Heart right ventricle (tissue), 16 donors: ENCODE measurements at places on chromosomes 1 and 21. TPM values are rescaled to one million over a fixed set of nuclear protein-coding genes. Genes with fewer than 3 reads are reported as not detected.

GRCh38 chr1:37677808-37678207 is 14.5 kb upstream of the CDCA8 start:
- no peaks in the 10 kb centered on the region for H3K4me1 ChIP-seq
- peaks cover 10% of the 10 kb centered on the region for H3K27me3 ChIP-seq
- DNase-seq = no peak
- H3K36me3 ChIP-seq = no peaks in the 10 kb centered on the region
- H3K4me3 ChIP-seq = no peak overlapping the region

DNA sequence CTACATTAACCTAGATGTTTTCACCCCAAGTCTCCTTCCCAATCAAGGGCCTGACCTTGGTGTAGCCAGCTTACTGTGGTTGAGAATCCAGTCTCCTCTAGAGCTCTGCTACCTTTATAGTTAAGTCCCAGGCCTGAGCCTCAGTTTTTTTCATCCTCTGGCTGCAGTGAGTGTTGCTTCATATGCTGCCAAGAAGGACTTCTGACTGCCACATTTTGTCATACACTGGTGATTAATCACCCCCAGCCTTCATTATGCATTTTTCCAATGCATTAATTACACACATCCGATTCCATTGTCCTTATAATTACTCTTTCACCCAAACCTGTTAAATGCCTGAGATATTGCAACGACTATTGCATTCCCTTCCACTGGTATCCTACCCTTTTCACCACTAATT is 66.3 kb upstream of the FGGY start:
- DNase-seq = no peak
- no peaks in the 10 kb centered on the region for H3K4me1 ChIP-seq
- no peaks in the 10 kb centered on the region for H3K27me3 ChIP-seq
- H3K4me3 ChIP-seq = no peak overlapping the region
- no peaks in the 10 kb centered on the region for H3K36me3 ChIP-seq

DNA sequence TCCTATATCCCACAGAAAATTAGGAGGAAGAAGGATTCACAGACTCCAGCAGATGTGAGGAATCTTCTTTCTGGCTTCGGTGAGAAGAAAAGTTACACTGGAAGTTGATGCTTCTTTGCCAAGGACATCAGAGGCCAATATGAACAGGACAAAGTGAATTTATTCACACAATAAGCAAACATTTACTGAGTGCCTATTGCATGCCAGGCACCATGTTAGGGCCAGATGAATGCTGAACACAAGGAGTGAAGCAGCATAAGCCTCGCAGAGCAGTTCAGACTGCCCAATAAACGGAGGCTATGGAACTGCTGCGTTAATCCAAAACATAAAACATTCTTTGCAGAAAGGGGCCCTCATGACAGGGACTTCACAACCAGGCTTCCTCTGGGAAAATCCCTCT is 114.6 kb downstream of the LMX1A start:
- H3K36me3 ChIP-seq = no peaks in the 10 kb centered on the region
- no peak for DNase-seq
- no peak overlapping the region for H3K27ac ChIP-seq
- peaks cover 14% of the 10 kb centered on the region for H3K27me3 ChIP-seq

DNA sequence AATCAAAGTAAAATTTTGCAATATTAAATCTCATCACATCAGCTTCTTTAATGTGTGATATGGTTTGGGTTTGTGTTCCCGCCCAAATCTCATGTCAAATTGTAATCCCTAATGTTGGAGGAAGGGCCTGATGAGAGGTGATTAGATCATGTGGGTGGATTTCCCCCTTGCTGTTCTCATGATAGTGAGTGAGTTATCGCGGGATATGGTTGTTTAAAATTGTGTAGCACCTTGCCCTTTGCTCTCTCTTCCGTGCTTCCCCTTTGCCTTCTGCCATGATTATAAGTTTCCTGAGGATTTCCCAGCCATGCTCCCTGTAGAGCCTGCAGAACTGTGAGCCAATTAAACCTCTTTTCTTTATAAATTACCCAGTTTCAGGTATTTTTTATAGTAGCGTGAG is 131.9 kb downstream of the ZNF326 start:
- H3K36me3 ChIP-seq = no peaks in the 10 kb centered on the region
- no peak for DNase-seq
- no peak overlapping the region for H3K27ac ChIP-seq
- peaks cover 21% of the 10 kb centered on the region for H3K27me3 ChIP-seq
- no peak overlapping the region for H3K4me3 ChIP-seq

PTGFR gene
- 0.22 TPM for total RNA-seq

TIE1 gene
- total RNA-seq = 34.6 TPM

TSPEAR gene
- 1.3 TPM for total RNA-seq
